ENCODE measurements at places on chromosomes 6 and 20.

DNA sequence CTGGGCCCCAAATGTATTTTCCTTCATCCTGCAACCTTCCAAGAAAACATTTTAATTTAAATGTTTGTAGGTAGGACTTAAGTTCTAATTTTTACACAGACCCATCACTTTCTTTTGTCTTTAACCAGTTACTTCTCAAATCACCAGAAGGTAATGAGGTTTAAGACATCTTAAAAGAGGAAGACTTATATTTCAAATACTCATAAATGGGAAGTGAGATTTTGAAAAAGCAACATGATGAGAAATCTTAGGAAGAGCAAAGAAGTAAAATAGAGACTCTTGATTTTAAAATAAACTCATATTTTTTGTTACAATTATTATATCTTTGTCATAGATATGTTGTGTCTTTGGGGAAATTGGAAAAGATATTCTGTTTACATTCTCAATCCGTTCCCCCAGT, 82.3 kb downstream of the SYNE1 start:
- no peak for DNase-seq

GRCh38 chr20:49687595-49688567, 25.8 kb downstream of the B4GALT5 start:
- no peak for DNase-seq

GRCh38 chr6:90494067-90494780, 92.6 kb downstream of the MAP3K7 start:
- no peak for DNase-seq

DNA sequence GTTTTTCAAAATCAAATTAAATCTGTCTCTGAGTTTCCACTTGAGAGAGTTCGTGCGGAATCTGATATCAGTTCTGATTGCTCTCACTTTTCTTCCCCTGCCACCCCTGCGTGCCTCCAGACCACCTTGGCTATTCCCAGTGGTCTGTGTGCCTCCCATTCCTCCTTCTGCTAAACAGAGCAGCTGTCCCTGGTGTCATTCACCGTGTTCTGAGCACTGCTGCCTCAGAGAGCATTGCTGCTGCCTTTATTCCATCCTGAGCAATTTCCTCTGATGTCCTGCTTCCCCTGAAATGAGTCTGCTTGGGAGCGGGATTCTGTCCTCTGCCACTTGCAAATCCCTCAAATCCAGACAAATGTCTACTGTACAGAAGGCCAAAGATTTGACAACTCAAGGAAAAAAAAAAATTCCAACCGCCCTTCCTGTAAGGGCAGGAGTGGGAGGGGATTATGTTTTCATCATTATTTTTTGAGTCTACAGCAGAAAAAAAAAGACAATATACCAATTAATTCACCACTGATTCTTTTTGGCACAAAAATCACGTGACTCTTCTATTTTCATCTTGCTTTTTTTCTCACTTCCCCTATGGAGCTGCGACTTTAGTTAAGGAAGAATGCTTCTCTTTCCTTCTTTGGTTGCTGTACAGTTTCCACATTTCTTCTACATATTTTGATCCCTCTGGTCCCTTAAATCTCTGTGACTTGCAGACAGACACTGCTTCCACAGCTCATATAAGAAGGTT, 833.0 kb downstream of the EPHA7 start:
- DNase-seq = no peak

DNA sequence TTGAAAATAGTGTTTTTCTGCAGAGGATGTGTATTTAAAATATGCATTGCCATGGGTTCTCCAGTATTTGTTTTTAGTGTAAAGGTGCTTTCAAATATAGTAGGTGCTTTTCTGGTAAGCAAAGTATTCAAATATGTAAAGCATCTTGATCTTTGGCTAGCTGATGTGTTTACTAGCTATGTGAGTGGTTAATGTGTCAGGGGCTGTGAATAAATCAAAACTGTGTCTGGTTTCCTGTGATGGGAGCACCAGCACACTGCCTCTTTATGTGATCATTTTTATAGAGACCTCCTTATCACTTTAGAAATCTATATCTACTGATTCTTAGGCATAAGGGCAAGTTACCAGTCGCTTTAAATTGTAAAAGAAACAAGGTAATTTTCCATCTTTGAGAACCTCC, 388.9 kb upstream of the MAN1A1 start:
- DNase-seq = no peak

DNA sequence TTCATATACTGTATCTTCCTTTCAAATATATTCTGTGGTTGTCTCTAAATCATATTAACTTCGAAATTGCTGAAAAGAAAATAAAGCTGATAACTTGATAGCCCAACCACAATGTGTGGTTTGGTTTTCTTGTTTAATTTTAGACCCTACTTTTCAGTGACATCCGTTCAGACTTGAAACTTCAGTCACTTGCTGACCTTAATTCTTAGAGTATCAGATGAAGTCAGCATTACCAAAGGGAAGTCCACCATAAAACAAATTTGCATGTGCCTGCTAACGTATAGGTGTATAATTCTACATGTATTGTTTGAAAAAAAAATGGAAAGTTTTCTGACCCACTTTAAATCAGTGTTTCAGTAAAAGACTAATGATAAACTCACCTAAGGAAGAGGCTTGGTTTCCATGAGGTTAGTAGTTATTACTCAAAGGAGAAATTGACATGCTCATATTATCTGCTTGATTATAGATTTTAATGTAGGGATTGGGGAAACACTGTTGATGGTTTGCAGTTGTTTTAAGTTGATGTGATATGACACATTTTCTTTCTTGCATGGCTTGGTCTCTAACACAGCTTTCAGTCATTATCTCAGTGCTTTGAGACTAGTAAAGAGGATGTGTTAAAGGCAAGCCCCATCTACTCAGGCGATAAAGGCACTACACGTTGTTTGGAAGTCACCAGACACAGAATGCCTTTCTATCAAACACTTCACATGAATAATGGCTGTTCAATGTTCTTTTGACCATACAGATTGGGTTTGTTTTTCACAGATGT, 5.2 kb upstream of the IL17A start:
- DNase-seq = no peak

- DNase-seq = no peak
These were observed 57.6 kb downstream of the MEP1A start for GRCh38 chr6:46850792-46851191.

DNA sequence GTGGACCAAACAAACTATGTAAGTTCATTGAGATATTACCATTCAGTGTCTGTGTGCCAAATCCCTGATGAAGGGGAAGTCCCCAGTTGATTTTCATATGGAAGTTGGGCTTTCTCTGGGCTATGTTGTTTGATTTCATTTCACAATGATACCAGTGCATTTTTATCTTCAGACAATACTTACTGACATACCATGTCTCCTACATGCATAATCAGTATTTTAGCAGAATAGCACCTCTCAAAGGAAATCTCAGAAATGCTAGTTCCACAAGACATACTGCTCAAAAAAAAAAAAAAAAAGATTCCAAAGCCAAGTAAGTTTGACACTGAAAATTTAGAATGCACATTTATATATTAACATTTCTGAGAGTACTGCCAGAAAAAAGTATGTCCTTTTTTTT, 168.8 kb upstream of the RNF217 start:
- DNase-seq = no peak

GRCh38 chr6:53857318-53858094, 62.7 kb downstream of the LRRC1 start:
- DNase-seq = no peak

GRCh38 chr6:105214668-105215067, 34.9 kb upstream of the POPDC3 start:
- no peak for DNase-seq

GRCh38 chr6:137471497-137471896, 22.7 kb downstream of the OLIG3 start:
- no peak for DNase-seq

- DNase-seq = no peak
These were observed 495.9 kb upstream of the ARID1B start for GRCh38 chr6:156281266-156281665.

GRCh38 chr6:138863321-138863720, 67.4 kb downstream of the ECT2L start:
- no peak for DNase-seq

- DNase-seq = no peak
These were observed 397 bp downstream of the WDR27 start for GRCh38 chr6:169701311-169701953.

DNA sequence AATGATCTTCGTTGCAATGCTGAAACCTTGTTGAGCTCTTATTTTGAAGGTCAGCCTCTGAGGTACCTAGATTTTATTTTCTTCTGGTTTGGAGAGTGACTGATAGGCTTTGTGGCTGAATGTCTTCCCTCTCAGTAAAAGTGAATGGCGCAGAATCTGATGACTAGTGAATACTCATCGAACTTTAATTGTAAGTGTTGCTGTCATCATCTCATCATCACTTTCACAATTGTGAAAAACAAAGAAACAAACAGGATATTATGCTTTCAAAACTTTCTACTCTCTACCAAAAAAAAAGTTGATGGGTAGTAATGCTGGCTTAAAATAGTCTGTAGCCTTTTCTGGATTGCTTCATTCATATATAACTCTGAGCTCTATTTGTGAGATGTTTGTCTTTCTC, 239.5 kb upstream of the RAB32 start:
- no peak for DNase-seq

DNA sequence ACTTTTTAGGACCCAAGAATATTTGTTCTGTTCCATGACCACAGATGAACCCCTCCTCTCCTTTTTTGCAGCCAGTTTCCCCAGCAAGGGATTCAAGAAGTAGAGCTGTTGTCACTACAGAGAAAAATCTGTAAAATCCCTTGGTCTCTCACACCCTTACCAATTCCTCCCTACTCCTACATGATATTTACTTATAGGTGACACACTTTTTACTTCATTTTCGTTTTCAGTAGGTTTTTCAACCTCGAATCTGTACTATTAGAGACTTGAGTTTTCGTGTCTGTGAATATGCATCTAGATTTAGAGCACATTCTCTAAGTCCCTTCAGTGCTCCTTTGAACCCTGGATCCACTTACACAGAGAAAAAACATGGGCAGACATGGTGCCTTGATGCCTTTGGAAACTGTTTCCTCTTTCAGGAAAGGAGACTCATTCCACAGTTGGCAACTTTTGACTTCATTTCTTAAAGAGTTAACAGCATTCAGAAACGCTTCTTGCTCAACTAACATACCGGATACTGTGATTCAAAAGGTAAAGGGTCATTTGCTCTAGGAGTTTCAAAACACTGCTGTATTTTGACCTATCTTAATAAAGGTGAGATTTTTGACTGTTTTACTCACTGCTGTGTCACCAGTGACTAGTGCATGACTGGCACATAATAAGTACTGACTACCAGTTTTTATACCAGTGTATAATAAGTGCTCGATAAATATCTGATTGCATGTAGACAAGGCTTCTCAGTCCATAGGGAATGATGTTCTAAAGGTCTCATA, 50.6 kb downstream of the LAMA4 start:
- no peak for DNase-seq

DNA sequence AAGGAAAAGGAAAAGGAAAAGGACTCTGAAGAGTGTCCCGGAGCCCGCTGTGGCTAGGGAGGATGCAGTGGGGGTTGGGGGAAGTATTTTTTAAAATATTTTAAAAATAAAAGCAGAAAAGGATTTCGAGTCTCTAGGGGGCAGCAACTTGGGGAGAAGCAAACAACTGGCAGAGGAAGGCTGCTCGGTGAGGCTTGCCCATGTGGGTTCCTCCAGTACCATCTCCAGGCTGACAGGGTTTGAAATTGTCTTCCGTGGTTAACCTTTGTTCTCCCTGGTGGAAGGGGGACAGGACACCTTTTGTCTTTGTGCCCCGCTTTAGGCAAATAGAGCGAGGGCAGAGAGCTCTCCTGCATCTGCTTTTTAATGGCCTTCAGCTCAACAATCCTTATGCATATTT, 60.4 kb upstream of the SNX9 start:
- DNase-seq = no peak

GRCh38 chr6:136171231-136171630, 78.9 kb downstream of the MTFR2 start:
- no peak for DNase-seq

GRCh38 chr6:44701637-44702101, 314.2 kb downstream of the CDC5L start:
- DNase-seq = peak; percentile 80

DNA sequence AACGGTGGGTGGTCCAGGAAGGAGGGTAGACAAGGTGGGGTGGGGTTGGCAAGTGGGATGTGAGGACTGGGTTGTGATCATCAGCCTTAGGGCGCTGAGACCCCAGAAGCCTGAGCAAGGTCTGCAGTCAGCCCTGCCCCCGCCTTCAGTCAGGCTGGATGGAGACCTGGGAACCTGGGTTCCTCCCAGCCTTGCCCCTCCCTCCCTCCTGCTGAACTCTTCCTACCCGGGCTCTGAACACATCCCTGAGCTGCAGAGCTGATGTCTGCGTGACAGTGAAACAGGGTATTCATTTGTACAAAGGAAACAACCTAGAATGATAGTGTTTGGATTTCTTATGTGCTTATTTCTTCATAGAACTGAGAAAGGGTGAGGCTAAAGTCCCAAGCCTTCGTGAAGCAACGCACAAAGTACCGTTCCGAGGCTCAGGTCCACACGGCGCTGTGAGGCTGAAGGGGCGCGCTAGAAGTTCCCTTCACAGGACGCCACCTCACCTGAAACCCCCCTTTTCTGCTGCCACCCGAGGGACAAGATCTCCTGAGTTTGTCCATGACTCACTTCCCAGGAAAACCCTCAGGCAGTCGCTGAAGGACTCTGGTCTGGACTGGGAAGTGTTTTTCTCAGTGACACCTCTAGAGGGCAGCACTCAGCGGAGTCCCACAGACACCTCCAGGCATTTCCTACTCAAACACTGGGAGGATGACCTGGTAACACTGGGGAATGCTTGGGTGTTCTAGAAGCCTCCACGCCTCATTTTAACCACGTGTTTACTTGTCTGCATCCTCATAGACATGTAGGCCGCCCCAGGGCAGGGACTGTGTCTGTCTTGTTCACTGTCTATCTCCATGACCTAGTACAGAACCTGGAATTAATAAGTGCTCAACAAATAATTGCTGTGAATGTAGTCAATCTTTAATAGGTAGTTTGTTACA, 1.2 kb downstream of the GSTA5 start:
- DNase-seq = peak; percentile 20
